ENCODE measurements at places on chromosomes 2 and 18. TPM values are rescaled to one million over a fixed set of nuclear protein-coding genes. Genes with fewer than 3 reads are reported as not detected.

- no peaks in the 10 kb centered on the region for H3K36me3 ChIP-seq
- no peaks in the 10 kb centered on the region for H3K4me1 ChIP-seq
- DNase-seq = no peak
- H3K27ac ChIP-seq = no peak overlapping the region
These were observed 782.2 kb upstream of the SLC8A1 start for GRCh38 chr2:41234093-41234492.

DNA sequence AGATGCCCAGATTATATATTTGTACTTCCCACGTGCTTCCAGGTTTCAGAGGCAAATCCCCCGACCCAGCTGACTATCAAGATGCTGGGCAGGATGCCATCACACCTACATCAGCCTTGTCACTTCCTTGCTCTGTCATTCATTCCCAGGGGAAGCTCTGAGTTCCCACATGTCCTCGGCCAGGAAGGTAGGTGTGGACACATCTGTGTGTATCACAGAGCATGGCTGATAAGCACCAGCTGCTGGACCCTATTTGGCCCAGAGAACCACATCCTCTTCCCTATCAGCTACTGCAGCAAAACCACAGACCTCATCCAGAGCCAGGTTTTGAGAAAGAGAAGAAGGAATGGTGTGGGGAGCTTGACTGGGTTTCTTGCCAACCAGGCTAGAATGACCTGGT, 31.9 kb upstream of the ITGA6 start:
- H3K4me3 ChIP-seq = no peak overlapping the region
- no peak overlapping the region for H3K27ac ChIP-seq
- DNase-seq = no peak
- H3K27me3 ChIP-seq = no peaks in the 10 kb centered on the region
- peaks cover 50% of the 10 kb centered on the region for H3K4me1 ChIP-seq

DNA sequence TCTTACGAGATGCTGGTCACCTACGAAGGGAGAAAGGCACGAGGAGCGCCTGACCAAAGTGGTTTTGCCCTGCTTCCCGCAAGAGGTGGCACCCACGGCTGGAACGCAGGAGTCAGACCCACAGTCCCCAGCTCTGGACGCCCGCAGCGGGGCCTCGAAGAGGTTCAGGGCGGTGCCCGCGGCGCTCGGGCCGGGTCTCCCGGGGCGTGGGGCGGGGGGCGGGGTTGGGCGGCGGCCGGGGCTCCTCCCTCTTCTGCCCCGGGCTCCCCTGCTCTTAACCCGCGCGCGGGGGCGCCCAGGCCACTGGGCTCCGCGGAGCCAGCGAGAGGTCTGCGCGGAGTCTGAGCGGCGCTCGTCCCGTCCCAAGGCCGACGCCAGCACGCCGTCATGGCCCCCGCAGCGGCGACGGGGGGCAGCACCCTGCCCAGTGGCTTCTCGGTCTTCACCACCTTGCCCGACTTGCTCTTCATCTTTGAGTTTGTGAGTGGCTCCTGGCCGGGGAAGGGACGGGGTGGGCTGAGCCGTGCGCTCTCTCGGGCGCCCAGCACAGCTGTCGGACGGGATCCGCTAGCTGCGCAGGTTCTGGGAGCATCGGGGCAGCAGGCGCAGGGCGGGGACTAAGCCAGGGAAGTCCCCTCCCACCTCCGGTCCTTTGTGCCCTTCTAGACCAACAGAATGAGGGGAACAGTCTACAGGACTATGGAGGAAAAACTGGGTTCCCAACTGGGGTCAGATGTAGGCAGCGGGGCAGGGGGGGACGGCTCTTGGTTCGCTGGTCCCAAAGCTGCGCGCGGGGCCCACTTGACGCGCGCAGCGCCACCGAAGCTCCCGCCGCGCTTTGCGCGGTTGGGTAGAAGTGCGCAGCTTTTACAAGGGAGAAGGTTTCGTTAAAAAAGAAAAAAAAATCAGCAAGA, at the start of gene MAL:
Gene MAL (plus strand): TSS at position 303 of the 914 bp plus-strand sequence. CDS start 85 bp downstream, at position 388.
- DNase-seq = no peak
- no peaks in the 10 kb centered on the region for H3K36me3 ChIP-seq
- peak within 1 kb of the TSS; percentile 68 for H3K4me3 ChIP-seq
- peak within 1 kb of the TSS; percentile 48 for H3K27ac ChIP-seq

- no peak for DNase-seq
- peaks cover 3% of the 10 kb centered on the region for H3K27me3 ChIP-seq
- no peak overlapping the region for H3K4me3 ChIP-seq
- no peaks in the 10 kb centered on the region for H3K36me3 ChIP-seq
- peak overlapping the region; percentile 10 for H3K27ac ChIP-seq
These were observed 63.9 kb downstream of the CCBE1 start for GRCh38 chr18:59633317-59633716.

GRCh38 chr2:72607189-72607588, 218.6 kb downstream of the EXOC6B start:
- H3K27me3 ChIP-seq = no peaks in the 10 kb centered on the region
- no peak for DNase-seq
- H3K36me3 ChIP-seq = no peaks in the 10 kb centered on the region
- no peak overlapping the region for H3K27ac ChIP-seq

The CYP27C1 gene
- total RNA-seq = 0.11 TPM

The CLIP4 gene
- 33.6 TPM for total RNA-seq

The HS6ST1 gene
- 26.7 TPM for total RNA-seq
